ENCODE measurements at places on chromosomes 13 and 19. TPM values are rescaled to one million over a fixed set of nuclear protein-coding genes. Genes with fewer than 3 reads are reported as not detected.

KLK4 gene
- not detected for total RNA-seq

ACP5 gene
- total RNA-seq = 6.7 TPM

C1QTNF9 gene
- total RNA-seq = not detected

ZSCAN22 gene
- total RNA-seq = 2.5 TPM

PRR20A gene
- total RNA-seq = not detected

Data from pancreas (tissue), 10 donors.